ENCODE measurements at places on chromosomes 1 and 21. TPM values are rescaled to one million over a fixed set of nuclear protein-coding genes. Genes with fewer than 3 reads are reported as not detected.
A peak's percentile ranks its signal among the peaks of the same experiment; 100 is the strongest.

The KCNJ15 gene
- total RNA-seq = 0.12 TPM

- no peak overlapping the region for H3K27ac ChIP-seq
- DNase-seq = no peak
- no peak overlapping the region for H3K4me3 ChIP-seq
These were observed 26.9 kb downstream of the INAVA start for GRCh38 chr1:200921571-200922110.

The USP48 gene
- 128 TPM for total RNA-seq

DNA sequence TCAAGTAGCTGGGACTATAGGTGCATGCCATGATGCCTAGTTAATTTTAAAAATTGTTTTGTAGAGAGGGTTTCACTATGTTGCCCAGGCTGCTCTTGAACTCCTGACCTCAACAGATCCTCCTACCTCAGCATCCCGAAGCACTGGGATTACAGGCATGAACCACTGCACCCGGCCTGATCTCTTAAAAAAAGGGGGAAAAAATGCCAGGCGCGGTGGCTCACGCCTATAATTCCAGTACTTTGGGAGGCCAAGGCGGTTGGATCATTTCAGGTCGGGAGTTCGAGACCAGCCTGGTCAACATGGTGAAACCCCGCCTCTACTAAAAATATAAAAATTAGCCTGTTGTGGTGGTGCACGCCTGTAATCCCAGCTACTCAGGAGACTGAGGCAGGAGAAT is 13.2 kb downstream of the AVPR1B start:
- no peak overlapping the region for H3K4me3 ChIP-seq
- no peaks in the 10 kb centered on the region for H3K4me1 ChIP-seq
- no peak overlapping the region for H3K27ac ChIP-seq
- DNase-seq = no peak

- peaks cover 78% of the 10 kb centered on the region for H3K36me3 ChIP-seq
- no peak overlapping the region for H3K4me3 ChIP-seq
- no peak for DNase-seq
- H3K4me1 ChIP-seq = no peaks in the 10 kb centered on the region
- no peaks in the 10 kb centered on the region for H3K27me3 ChIP-seq
These were observed 11.1 kb downstream of the CPT2 start for GRCh38 chr1:53207726-53208125.

The GNAT2 gene
- total RNA-seq = not detected

The TAS1R1 gene
- total RNA-seq = not detected

DNA sequence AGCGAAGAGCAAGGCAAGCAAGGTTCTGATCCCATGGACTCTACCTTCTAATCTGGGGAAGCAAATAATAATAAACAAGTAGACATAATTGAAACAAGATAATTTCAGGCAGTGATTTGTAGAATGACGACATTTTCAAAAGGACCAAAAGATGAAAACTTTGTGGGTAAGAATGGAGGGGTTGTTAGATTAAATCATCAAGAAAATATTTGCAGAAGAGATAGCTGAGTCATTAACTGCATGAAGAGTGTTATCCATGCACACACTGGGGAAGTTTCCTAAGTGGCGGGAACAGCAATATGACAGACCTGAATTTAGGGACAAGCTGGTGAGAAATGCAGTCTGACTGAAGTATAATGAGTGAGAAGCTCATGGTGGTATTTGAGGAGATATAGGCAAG is 583.1 kb upstream of the RGS18 start:
- no peak for DNase-seq
- no peaks in the 10 kb centered on the region for H3K27me3 ChIP-seq
- no peaks in the 10 kb centered on the region for H3K4me1 ChIP-seq
- no peaks in the 10 kb centered on the region for H3K36me3 ChIP-seq
- no peak overlapping the region for H3K27ac ChIP-seq
- H3K4me3 ChIP-seq = no peak overlapping the region

GRCh38 chr1:227744668-227745067 is 9.4 kb downstream of the SNAP47 start:
- peaks cover 24% of the 10 kb centered on the region for H3K4me1 ChIP-seq
- H3K36me3 ChIP-seq = peaks cover 8% of the 10 kb centered on the region
- no peak overlapping the region for H3K4me3 ChIP-seq
- H3K27me3 ChIP-seq = no peaks in the 10 kb centered on the region
- H3K27ac ChIP-seq = peak overlapping the region; percentile 28
